ENCODE measurements at places on chromosomes 7 and 10.

- DNase-seq, result no peak
These were observed 168.0 kb downstream of the SORCS1 start for GRCh38 chr10:106996510-106996909.

DNA sequence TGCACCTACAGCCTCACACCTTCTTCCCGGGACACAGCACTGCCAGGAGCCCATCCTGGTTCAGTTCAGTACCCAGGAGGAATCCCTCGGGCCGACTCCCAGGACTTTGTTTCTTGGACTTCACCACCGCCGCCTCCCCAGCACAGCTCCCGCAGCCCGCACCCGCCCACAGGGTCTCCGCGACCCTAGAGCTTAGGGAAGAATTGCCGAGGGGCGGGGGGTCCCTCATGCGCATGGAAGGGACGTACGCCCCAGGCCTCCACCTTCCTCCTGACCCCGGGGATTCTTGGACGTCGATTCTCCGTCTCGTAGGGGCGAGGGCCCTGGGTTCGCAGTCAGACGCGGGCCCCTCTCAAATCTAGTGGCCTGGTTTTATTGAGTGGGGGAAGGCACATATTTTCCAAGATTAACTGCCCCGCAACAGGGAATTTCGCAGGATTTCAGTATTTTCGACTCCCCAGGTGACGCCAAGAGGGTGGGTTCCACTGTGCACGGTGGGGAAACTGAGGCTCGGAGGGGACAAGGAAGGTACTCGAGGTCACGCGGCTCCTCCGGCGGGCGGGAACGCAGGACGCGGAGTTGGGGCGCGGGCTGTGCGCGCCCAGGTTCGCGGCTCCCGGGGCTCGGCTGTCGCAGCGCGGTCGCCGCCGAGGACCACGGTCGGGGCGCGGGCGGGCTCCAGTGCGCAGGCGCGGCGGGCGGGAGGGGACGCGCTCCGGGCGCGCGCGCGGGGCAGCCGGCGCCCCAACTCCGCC, at the start of gene ADCY1:
Gene ADCY1, plus strand, starts transcription at position 708 of the 755 bp plus-strand sequence. CDS start 176 bp downstream, outside the sequence.
- DNase-seq, result no peak

- DNase-seq, result no peak
These were observed 1.9 kb downstream of the TTYH3 start for GRCh38 chr7:2633538-2634266.

DNA sequence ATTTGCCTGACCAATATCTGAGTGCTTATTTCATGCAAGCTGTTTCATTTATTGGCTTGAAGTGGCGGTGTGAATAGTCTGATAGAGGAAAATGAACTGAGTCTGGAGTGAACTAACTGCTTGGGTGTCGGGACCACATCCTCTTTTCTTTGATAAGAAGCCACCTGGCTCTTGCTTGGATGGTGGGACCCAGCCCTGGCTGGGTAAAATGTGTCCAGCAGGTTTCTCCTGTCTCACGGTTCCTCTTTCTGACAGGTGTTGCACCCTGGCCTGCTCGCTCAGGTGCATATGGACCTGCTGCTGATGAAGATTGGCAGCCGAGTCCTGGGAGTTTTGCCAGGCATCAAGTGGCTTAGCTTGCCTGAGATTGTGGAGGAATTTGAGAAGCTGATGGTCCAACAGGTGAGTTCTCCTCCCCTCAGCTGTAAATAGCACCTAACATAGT, 1.6 kb downstream of the ADCK2 start:
- no peak for DNase-seq

DNA sequence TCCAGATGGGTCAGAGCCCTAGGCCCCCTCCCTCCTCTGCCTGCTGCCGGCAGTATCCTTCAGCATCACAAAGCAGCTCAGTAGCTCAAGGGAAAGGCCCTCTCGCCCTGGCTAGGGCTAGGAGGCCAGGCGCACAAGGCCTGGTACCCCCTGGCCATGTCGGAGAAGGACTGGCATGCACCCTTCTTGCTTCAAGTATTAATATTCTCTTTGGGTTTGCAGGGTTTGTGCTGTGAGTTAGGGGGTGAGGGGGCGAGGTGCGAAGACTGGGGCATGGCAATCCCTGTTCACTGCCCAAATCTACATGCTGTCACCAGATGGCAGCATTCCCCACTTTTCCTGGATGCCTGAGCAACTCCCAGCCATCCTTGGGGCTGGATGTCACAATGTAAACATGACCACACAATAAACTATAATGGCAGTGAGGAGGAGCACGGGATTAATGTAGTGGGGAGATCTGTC, 105.2 kb downstream of the NEURL1 start:
- DNase-seq, result no peak

- DNase-seq, result no peak
These were observed 28.2 kb downstream of the TAS2R41 start for GRCh38 chr7:143505838-143506237.

DNA sequence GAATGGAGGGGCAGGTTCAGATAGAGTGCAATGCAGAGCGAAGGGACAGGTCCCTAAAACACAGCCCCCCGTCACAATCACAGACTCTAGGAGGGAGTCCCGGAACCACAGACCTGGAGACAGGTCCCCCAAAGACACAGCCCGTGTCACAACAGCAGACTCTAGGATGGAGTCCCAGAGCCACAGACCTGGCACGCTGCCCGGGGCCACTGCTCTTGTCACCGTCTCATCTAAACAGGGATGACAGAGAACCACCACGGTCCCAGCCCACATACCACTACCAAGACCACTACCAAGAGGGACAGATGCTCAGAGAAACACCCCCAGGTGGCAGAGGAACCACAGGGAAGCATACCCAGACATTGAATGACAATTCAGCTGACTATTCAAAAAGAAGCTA, 183.9 kb downstream of the TCERG1L start:
- no peak for DNase-seq

- no peak for DNase-seq
These were observed 59.8 kb downstream of the ENTPD1 start for GRCh38 chr10:95815701-95816240.

GRCh38 chr7:31707089-31707488, 20.1 kb downstream of the PPP1R17 start:
- no peak for DNase-seq

DNA sequence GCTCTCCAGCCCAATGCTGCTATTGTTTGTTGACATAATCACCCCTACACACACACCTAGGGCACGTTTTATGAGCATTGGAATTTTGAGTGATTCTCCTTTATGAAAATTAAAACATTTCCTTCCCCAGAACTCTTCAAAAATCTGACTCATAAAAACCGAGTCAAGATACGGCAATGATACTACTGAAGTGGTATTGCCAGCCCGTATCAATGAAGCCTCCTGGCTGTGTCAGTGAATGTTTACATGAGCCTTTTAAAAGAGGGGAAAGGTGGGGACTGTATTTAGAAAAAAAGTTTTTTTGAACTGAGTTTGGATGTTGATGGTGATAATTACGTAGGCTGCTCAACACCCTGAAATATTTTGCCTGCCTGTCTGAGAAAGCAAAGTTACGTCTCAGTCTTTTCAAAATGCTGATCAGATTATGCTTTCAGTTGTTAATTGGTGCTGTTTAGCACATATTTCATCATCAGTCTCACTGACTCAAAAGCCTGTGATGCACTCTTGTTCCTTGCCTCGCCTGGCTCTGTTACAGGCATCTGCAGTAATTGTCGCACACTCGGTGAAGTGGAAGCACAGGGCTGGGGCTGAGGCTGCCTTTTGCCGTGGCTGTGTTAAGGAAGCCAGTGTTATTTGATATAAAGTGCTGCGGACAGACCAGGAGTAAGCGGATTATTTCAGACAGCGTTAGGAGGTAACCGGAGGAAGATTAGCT, 157.4 kb upstream of the TCF7L2 start:
- no peak for DNase-seq

GRCh38 chr10:112131996-112132395, 51.6 kb downstream of the GPAM start:
- no peak for DNase-seq

GRCh38 chr7:105269397-105269796, 119.3 kb downstream of the SRPK2 start:
- no peak for DNase-seq

- DNase-seq, result no peak
These were observed 457.4 kb downstream of the MDFIC start for GRCh38 chr7:115379321-115379720.

- no peak for DNase-seq
These were observed at the start of gene PNLIPRP2 for GRCh38 chr10:116620423-116621400. Gene PNLIPRP2, plus strand, starts transcription at chr10:116620953.

DNA sequence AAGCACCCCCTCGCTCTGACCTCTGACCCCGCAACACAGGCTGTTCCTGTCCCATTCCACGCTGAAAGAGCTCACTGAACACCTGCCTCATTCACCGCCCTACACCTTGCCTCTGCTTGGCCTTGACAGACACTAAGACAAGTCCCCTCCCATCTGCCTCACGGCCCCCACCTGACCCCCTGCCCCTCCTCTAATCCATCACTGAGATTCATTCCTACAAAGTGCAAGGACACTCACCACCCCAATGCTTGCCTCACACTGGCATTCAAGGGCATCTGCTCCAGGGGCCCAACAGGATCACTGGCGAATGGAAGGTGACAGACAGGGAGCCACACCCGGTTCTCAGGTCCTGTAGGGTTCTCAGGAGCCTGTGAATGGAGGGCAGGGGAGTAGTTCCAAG, 68.1 kb upstream of the NANOS1 start:
- DNase-seq, result no peak

GRCh38 chr7:99235925-99236324, 28.0 kb upstream of the KPNA7 start:
- DNase-seq, result no peak

DNA sequence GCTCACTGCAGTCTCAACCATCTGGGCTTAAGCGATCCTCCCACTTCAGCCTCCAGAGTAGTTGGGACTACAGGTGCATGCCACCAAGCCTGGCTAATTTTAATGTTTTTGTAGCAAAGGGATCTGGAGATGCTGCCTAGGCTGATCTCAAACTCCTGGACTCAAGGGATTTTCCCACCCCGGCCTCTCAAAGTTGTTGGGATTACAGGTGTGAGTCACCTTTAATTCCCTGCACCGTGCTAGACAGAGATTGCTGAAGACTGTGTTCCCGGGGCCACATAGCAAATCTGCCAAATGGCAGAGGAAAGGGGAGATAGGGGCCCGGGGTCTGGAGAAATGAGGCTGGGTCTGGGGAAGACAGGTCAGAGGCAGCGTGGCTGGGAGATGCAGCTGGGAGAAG, 20.6 kb upstream of the PSMG3 start:
- no peak for DNase-seq

DNA sequence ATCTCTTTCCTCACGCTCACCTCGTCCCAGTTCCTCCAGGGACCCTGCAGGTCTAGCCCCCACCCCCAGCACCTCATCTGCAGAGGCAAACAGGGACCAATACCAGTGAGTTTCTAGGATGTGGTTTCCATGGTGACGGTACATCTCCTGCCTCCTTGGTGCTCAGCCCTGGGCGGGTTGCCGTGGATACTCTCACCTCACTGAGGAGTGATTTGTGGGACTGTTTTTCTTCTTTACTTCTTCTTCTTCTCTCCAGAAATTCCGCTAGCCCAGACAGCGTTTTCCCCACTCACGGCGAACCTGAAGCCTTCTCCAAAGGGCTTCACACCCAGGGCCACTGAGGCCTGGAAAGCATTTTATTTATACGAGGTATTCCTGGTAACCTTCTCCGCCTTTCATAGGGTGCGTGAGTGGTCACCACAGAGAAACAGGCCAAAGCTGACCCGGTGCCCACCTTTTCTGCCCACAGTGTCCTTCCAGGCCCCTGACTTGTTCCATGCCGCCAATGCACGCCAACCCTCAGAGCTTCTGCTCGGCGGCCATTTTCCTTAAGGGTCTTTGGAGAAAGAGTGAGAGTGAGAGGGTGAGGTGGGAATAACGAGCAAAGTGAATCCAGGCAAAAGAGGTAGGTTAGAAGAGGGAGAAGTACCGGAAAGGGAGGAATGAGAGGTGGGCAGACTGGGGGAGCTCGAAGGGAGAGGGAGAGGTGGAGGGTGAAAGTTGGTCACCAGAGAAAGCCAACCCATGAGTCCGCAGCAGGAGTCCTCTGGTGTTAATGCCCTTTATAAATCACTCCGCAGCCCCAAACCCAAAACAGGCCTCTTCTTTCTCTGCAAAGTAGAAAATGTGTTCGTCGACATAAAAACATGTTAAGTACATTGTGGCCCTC, 15.5 kb downstream of the FAM241B start:
- DNase-seq, result no peak

DNA sequence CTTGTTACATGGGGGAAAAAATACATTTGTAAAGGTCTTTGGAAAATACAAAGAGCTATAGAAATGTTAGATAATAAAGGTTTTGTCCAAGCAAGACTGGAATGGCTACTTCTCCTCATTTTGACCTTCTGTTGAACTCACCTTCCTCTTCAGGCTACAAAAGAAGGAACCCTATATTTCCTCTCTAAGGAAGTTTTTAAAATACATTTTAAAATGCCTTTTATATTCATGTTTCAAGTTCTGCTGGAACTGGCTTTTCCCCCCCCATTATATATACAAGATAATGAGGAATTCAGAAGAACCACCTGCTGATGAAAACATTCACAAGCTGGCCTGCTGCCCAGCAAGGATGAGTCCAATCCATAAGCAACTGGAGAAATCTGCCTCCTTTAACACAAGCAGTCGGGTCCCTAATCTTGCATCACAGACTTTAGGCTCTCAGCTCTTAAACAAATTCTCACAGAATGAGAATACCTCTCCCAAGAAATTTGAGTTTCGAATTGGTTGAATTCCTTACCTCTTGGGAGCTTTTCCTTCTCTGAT, 44.6 kb downstream of the MTERF1 start:
- DNase-seq, result no peak

DNA sequence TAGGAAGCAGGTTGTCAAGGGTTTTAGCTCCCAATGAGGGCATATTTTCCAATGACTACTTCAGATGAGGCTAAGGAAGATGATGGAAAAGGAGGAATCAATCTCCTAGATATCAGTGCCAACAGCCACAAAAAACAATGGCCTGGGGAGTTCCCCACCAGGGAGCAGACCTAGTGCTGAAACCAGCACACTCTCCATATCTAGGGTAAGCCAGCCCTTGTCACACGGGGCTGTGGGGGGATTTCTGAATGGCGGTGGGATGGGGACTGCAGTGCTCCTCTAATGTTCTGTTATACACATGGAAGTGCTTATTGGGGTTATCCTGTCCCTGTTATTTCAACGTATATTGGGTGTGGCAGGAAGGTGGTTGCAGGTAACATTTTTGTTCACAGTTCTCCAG, 18.5 kb downstream of the EPC1 start:
- no peak for DNase-seq

- DNase-seq, result no peak
These were observed 99.3 kb upstream of the OIT3 start for GRCh38 chr10:72794260-72794659.

- no peak for DNase-seq
These were observed 135.5 kb downstream of the USP6NL start for GRCh38 chr10:11475831-11476434.

DNA sequence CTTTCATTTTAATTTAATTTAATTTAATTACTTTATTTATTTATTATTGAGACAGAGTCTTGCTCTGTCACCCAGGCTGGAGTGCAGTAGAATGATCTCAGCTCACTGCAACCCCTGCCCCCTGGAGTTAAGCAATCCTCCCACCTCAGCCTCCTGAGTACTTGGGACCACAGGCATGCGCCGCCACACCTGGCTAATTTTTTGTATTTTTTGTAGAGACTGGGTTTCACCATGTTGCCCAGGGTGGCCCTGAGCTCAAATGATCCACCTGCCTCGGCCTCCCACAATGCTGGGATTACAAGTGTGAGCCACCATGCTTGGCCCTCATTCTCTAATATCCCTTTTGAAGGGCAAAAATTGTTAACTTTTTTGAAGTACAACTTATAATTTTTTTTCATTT, 92.9 kb downstream of the XRCC2 start:
- DNase-seq, result no peak

- no peak for DNase-seq
These were observed 348.4 kb downstream of the GLRX3 start for GRCh38 chr10:130484468-130485180.

Data from effector memory CD8-positive, alpha-beta T cell (primary cell).